ENCODE measurements at places on chromosomes 5 and 9.

- DNase-seq: no peak
Measured at GRCh38 chr9:131808291-131808690, 68.4 kb upstream of the RAPGEF1 start.

GRCh38 chr5:162607879-162608278, 540.3 kb downstream of the GABRG2 start:
- no peak for DNase-seq

DNA sequence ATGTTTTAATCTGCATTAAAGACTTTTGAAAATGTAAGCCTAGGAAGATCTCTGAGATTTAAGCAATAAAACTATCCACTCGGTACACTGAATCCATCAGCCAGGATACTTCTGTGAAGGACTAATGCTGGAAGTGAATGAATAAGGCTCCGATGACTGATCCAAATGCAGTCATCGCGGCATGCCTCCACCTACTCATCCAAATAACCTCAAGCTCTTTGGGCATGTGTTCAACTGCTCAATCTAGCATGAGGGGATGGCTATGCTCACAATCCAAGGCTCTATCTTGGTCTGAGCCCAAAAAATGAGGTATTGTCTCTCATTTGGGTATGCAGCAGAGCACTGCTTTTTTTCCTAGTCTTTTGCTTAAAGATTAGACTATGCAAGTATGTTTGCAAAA, 19.2 kb downstream of the MARCHF3 start:
- no peak for DNase-seq

DNA sequence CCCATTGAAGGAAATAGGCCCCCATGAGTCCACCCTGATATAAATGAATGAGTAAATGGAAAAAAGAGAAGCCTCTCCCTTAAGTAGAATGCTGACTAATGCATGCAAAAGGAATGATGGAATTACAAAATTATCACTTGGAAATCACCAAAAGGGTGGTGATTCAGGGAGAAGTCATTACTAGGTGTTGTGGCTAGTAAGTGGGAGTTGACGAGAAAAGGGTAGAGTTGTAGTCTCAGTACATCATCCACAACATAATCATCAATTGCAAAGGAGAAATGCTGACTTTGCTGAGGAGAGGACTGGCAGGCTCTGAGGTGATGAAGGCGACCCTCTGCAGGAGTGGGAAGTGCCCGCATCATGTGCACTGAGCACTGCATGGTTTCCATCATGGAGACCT, 201.5 kb upstream of the S1PR3 start:
- DNase-seq: no peak

DNA sequence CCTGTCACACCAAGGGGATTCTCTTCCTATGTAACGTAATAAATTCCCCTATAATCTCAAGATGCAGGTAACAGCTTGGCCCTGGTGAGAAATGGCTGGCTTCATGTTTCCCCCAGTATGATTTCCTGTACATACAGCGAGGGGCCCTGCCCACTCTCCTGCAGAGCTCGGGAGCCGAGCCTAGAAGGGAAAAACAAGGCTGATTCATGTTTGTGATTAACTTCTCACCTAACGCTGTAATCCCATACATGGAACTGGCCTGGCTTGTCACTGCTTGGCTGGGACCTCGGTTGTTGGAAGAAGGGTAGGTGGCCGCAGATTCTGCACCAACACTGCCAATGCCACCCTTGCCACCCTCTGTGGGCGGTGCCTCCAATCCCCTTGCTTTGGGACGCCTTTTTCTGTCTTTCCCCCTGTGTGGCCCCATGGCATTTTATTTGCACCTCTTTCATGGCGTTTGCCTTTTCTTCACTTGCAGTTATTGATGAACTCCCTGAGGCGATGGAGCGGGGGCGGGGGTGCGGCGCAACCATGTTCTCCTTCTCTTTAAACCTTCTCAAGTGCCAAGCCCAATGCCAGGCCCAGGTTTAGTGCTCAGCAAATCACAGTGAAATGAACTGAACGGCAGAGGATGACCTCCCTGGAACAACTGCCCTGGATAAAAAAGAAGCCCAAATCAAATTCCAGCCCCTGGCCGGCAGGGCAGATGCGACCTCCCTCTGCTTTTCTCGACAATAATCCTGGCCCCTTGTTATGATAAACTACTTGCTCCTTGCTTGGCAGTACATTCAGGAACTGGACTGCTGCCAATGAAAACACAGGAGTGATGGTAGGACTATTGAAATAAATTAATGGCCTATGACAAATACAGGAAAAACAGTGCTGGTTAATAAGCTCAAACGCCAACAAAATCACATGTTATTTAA, 108.1 kb downstream of the TMEM174 start:
- DNase-seq: peak; percentile 23

DNA sequence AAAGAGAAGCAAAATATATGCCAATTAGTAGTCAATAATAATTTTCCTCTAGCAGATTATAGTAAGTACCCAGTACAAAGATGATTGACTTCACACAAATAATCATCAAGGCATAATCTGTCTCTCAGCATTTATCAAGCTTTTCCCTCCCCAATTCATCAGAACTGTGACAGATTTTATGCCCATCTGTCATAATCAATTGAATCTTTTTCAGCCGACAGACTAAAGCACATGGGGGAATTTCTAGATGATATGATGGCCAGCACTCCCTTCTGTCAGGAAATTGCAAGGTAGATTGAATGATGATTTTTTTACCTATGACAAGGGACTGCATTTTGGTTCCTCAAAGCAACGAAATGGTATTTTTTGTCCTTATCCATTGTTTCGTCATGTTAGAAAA, 227.1 kb upstream of the CYLC2 start:
- DNase-seq: peak; percentile 67

- no peak for DNase-seq
Measured at GRCh38 chr5:173624282-173624681, 7.8 kb upstream of the BOD1 start.

- no peak for DNase-seq
Measured at GRCh38 chr5:92652756-92653155, 928.3 kb downstream of the NR2F1-AS1 start.

DNA sequence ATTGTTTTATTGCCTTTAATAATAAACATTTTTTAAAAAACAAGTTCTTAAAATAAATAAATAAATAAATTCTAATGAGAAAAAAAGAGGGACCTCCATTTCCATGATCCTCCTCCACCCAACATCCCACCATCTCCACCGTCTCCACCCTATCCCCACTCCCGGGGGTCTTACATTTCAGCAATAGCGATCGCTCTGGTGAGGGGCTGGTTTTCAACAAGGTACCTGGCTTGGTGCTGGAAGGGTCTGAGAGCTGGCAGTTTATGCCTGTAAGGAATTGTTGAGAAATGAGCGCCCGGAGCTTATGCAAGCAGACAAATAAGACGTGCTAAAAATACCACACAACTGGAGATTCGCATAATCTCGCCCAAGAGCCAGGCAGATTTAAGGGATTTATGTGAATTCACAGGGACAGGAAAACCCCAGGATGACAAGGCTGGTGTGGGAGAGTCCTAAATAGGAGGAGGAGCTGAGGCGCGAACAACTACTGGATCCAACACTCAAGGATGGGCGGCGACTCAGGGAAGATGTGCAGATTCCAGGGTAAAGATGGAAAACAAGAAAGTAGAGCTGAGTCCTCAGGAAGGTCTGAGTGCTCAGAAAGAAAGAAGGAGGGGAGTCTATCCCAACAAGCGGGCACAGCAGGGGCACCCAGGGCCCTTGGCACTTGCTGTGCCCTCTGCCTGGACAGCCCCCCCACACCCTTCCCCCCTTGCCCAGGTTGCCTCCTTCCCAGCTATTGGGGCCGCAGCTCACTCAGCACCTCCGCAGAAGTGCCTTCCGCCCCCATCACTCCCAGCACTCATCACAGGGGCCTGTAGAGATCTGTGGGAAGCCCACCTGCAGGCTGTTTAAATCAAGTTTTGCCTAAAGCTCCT, 27.0 kb downstream of the TRIM14 start:
- no peak for DNase-seq

DNA sequence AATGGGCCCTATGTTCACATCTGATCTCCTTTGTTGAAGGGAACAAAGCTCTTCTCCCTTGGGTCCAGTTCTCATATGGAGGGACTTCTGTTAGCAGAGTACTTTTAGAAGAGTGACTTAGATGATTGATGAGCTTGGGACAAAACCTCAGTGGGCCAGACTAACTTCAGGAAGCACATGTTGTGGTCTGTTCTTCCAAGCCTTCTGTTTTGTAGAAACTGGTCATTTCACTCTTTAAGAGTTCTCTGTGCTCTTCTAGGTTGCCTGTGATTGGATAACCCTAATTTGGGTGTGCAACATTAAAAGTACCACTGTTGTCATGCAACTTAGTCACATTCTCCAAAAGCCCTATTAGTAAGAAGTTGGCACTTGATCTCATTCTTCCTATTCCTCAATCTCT, 183.5 kb upstream of the ACO1 start:
- DNase-seq: no peak
